Hippocampal formation (tissue), 2 donors: ENCODE measurements at places on chromosomes 3 and 15.

DNA sequence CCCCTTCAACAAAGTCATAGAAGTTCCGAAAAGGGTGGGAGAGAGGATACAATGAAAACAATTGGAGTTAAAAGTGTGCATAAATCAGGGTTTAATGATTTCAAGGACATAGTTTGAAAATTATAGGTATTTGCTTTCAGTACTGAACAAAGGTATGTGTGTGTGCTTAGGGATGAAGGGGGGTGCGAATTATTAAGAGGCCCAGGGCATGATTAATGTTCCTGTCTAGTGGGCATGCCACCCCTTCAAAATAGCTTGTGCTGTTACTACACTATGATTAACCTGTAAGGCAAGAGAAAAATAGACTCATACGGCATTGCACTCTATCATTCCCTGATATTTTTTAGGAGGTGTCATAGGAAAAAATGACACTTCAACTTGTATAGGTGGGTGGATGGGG, 731.6 kb downstream of the NAALADL2 start:
- DNase-seq = no peak

GRCh38 chr3:58638591-58638990, 28.0 kb downstream of the FAM3D start:
- no peak for DNase-seq

- DNase-seq = no peak
These were observed 333.6 kb downstream of the ARRDC4 start for GRCh38 chr15:98294126-98294525.

DNA sequence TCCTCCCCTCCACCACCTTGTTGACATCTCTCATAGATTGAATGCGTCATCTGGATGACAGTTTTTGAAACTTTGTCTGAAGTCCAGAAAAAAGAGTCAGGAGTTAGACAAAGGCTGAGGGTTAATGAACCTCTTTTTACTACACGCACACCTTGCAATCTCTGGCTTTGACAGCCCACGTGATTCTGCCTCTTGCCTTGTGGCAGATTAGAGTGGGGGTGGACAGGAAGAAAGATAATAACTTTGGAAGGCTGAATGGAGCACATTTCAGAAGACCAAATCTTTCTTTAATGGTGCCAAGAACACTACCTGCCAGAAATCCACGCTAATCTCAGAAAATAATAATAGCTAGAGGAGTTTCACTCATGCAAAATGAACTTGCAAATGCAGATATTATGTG, 327.9 kb upstream of the TRIM42 start:
- DNase-seq = no peak

DNA sequence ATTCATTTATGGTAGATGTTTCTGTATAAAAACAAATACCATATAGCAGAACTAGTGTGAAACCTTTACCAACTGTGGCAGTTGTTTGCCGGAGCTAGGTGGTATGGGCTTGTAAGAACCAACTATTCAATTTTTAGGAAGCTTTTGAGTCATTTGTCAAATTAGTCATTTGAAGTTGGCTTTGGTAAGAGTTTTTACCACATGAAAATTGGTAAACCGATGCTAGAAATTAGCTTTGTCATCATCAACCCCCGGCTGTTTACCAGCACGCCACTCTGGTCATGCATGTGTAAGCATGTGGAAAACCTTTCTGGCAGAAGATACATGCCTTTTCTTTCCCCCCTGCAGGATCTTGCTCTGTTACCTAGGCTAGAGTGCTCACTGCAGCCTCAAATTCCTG, 63.3 kb downstream of the IL1RAP start:
- no peak for DNase-seq

GRCh38 chr3:150925751-150926201, 20.5 kb upstream of the MINDY4B start:
- no peak for DNase-seq

- DNase-seq = no peak
These were observed 135.7 kb upstream of the IL12A start for GRCh38 chr3:159852821-159853505.

GRCh38 chr3:183288117-183288516, 35.1 kb downstream of the B3GNT5 start:
- no peak for DNase-seq

GRCh38 chr3:46908294-46908985, 30.9 kb downstream of the PTH1R start:
- DNase-seq = no peak

- DNase-seq = no peak
These were observed 13.7 kb upstream of the PARP6 start for GRCh38 chr15:72285927-72286516.

GRCh38 chr15:25134546-25134945, 179.8 kb downstream of the SNRPN start:
- no peak for DNase-seq

DNA sequence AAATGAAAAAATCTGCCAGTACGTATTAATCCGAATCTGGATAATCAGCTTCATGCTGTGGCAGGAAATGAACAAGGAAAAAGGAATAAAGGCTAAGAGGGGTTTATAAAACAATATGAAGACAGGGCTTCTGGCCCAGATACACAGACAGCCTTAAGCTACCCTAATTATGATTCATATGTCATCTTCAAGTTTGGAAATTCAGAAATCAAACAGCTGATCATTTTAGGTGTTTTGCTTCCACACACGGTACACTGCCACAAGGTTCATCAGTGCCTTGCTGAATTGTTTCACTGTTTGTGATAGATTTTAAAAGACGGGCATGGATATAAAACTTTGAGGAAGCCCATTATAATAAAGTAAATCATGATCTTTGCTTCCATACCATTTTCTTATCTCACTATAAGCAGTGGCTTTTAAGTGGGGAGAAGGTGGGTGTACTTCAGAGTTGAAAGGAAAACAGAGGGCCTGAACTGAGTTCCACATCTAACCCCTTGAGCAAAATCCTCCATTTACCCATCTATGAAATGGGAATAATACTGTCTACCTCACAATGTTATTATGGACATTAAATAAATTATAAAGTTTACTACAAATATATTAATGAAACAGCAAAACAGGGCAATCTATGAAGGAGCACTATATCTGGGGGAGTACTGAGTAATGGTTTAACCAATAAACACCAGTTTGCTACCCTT, 15.7 kb downstream of the GTPBP8 start:
- no peak for DNase-seq

GRCh38 chr3:154819491-154819890, 260.6 kb upstream of the MME start:
- no peak for DNase-seq
